NCI-H510A (cell line): ENCODE measurements at places on chromosomes 12 and 14.
A peak's percentile ranks its signal among the peaks of the same experiment; 100 is the strongest.

DNA sequence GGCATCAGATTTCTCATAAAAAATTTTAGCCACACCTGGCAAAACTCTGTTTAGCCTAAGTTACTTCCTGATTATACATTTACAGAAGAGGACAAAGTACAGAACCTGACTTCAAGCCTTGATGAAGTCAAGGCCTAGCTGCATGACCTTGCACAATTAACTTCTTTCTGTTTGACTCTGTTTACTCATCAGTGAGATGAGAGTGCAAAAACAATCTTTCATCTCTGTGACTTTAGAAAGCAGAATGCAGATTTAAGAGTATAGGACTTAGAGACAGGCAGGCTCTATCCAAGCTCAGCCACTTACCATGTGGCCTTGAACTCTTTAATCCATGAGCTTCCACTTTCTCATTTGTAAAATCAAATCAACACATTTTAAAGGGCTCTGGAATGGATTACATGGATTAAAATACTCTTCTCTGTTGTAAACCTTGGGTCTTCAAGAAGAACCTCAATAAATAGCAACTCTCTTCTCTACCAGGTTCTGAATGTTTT is 1178.9 kb downstream of the FLRT2 start:
- no peak for DNase-seq

DNA sequence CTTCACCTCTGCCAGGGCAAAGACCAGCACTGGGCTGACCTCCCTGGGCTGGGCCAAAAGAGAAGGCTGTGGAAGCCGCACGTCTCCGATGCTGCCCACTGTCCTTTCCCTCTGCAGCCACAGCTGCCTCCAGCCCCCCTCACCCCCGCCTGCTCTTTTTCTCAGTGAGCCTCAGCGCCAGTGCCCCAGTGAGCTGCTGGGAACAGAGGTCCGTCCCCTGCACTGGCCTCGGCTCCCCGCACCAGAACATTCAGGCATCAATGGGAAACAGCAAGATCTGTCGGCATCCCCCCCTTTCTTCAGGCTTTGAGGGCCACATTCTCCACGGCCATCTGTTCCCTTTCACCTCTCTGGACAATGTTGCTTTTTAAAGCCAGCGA is 398.1 kb downstream of the ZFP36L1 start:
- DNase-seq, result no peak

GRCh38 chr12:18431771-18432170 is 170.5 kb downstream of the PIK3C2G start:
- DNase-seq, result no peak

- DNase-seq, result no peak
Measured at GRCh38 chr12:98244136-98244535, 271.3 kb upstream of the TMPO start.

DNA sequence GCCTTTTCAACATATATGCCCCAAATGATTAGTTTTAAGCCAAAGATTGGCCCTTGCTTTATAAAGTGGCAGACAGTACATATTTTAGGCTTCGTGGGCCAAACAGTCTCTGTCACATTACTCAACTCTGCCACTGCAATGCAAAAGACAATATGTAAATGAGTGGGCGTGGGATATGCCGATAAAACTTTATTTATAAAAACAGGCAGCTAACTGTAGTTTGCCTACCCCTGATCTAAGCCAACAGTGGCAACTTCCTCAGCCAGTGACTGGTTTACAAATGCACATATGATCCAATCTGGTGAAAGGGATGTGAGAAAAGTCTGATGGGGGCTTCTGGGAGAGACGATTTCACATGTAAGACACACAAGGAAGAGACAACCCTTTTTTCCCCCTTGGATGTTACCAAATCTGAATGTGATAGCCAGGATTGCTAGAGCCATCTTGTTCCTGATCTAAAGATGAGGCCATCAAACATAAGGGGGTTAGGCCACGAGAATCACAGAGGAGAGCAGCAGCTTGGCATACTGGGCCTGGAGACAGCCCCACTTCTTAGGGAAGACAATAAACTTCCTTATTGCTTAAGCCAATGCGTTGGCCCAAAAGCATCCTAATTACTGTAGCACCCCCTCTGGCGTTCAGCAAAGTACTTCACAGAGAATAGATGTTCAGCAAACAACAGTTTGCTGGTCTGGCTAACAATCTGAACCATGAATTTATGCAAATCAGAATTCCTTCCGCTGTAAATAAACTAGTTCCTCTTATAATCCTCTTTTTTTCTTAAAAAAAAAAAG is 75.2 kb upstream of the TMCC3 start:
- no peak for DNase-seq

- no peak for DNase-seq
Measured at GRCh38 chr12:50928392-50928791, 24.0 kb upstream of the HIGD1C start.

GRCh38 chr14:71625891-71626701 is 306.1 kb upstream of the RGS6 start:
- DNase-seq, result no peak

- no peak for DNase-seq
Measured at GRCh38 chr12:15014708-15015107, 41.9 kb downstream of the PDE6H start.

DNA sequence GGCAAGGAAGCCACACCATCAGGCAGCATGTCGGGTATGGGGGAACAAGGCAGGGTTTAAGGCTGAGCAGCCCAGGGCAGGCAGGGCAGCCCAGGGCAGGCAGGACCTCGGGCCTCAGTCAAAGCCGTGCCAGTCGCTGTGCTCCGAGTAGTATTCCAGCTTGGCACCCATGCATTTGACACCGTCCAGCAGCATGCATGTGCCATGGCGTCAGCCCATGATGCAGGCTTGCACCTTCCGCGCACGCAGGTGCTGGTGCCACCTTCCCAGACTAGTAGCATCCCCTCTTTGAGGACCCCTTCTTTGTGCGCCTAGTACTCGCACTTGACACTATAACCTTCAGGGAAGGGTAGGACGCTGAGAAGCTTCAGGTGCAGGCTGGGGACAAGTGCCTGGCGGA is 11.6 kb upstream of the ADCY6 start:
- DNase-seq, result no peak

- DNase-seq, result no peak
Measured at GRCh38 chr12:102539651-102540553, 59.5 kb upstream of the IGF1 start.

DNA sequence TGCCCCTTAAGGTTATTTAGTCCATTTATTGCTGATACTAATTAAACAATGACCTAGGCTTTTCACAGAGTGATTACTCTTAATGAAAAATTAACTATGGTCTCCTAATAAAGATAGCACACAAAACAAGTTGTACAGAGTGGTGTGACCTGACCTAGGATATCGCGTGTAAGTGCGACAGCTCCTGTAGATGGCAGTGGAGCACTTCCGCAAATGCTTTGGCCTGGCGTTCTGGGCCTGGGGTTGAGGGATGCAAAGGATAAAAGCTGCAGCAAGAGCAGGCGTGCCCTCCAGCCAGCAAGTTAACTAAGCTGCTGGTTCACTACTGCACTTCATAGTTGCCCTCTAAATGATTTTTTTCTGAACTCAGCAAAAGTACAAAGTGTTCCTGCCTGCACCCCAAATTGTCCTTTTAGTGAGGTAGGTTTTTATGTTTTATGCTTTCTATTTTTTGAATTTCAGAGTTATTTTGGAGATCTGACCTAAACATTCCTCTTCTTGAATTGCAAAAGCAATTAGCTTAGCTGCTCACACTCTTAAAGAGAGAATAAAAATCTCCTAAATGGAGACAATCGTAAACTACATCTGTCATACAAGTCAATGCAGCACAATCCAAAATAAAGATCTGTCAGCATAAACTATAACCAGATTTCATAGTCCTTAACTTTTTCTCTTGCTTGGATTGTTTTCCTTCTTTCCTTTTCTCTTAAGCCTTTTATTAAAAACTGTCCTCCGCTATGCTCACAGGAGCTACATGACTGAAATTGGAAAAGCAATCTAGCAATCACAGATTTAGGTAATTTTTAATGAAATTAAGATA is 379.6 kb downstream of the LRIG3 start:
- peak; percentile 65 for DNase-seq

DNA sequence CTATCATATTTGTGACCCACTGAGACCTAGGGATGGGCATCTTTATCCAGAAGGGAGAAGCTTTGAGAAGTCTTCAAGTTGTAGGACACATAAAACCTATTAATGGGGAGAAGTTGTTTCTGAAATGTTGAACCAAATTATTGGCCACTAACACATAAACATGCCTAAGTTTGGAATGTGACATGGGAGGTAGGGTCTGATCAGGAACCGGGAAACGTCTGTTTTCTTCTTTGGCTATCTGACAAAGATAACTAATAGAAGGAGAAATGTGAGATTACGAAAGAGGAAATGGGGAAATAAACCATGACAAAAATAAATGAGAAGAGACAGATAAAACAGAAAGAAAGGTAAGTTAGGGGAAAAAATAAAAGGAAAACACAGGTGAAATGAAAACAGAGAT is 425.2 kb downstream of the EGLN3 start:
- no peak for DNase-seq

DNA sequence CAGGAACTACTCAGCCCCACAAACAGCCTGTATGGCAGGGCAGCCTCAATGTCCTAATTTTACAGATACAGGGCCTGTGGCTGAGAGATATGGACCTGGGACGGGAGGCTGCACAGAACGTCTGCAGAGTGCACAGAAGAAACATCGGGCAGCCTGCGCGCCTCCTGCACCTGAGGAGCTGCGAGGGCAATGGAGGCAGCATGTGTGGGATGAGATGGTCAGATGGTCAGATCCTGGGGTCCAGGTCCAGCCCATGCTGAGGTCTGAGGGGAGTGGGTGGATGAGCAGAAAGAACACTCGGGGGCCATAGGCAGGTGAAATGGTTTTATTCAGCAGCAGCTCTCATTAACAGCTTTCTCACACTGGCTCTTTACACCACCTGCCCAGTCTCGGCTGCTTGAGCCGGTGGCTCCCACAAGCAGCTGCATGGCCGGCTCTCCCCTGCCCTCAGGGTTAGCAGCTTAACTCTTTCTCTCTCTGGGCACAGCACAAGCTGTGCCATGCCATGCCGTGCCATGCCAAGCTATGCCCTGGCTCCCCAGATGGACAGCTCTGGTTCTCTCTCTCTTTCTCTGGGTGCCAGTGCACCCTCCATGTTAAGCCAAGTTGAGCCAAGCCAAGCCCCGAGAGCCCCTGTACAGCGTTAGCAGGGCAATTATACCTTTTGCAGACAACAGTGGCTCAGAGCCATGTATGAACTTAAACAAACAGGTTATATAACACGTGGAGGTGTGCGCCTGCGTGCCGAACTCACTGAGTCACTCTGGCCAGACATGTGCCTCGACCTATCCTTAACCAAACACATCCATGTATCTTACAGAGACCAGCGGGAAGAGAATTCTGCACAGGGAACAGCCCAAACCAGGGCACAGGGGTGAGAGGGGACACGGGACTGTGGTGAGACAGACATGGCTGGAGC is 47.6 kb downstream of the RIMBP2 start:
- DNase-seq, result peak; percentile 31

GRCh38 chr14:68471029-68471963 is 321.6 kb downstream of the ZFP36L1 start:
- DNase-seq, result no peak

DNA sequence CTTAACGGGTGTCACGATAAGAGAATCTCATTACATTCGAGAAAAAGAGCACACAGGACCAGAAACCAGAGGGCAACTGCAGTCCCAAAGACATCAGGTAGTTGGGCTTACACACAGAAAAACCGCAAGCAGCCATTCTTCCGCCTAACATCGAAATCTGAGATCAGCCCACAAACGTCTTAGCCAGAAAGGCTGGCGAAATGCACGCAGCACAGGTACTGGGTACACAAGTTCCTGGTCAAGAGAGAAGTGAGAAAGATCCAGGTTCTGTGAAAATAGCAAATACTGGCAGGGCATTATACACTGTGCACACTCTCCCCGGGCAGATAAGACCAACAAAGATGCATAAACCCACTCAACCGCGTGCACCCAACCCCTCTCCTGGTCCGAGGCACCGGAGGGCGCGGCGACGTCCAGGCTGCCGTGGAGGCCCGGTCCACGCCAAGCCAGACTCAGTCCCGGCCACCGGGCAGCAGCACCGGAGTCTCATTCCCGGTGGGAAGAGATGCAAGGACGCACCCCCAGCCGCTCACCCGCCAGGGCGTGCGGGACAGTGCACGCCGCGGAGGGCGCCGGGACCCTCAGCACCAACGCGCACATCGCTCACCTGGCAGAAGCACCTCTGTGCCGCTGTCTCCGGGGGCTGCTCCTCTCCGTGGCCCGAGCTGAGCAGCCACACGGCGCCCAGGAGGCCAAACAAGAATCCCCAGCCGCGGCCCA is 437 bp downstream of the ERO1A start:
- no peak for DNase-seq

DNA sequence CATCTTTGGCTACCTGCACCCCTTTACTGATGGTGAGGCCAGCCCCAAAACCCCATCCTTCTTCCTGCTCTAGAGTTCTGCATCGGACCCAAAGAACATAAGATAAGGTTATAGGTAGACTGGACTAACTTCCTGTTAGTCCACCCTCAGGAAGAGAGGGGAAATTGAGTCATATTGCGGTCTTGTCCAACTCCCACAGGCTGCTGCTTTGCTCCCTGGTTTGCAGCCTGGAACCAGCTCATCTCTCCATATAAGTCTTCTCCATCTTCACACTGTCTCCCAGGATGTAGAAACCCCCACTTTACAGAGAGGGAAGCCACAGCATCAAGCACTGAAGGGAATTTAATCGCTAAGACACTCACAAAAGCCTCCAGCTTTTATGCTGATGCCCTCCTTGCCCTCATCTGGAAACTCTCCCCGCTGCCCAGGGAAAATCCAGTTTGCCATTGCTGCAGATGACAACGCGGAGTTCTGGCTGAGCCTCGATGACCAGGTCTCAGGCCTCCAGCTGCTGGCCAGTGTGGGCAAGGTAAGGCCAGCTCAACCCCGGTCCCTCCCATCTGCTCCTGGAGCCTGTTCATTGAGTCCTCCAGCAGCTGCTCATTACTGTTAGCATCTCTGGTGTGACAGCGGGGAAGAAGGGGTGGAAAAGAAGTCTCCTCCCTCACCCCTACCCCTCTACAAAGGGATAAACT is 85.3 kb downstream of the B4GALNT3 start:
- no peak for DNase-seq

DNA sequence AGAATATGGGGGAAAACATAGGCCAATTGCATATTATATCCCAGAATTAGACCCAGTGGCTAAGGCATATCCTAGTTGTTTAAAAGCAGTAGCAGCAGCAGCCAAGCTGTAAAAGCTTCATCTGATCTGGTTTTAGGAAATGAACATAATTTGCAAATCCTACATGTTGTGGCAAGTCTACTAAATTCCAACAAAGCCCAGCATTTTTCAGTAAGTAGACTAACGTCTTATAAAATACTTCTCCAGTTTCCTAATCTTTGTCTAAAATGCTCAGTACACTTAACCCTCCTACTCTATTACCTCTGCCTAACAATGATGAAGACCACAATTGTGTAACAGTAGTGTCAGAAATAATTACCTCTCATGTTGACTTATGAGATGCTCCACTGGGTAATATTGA is 70.9 kb upstream of the RERGL start:
- DNase-seq, result no peak

- no peak for DNase-seq
Measured at GRCh38 chr12:12669020-12669419, 27.0 kb downstream of the GPR19 start.

GRCh38 chr14:103708750-103709187 is 6.5 kb downstream of the XRCC3 start:
- DNase-seq, result no peak

- DNase-seq, result peak; percentile 19
Measured at GRCh38 chr12:94875525-94875924, 128.0 kb downstream of the NDUFA12 start.

- no peak for DNase-seq
Measured at GRCh38 chr12:123522164-123522563, 11.4 kb downstream of the RILPL1 start.
